ENCODE measurements at places on chromosomes 3 and 15.

- no peak for DNase-seq
Measured at GRCh38 chr15:74200871-74201419, 1.6 kb downstream of the STRA6 start.

GRCh38 chr3:86865506-86865905, 125.4 kb downstream of the VGLL3 start:
- DNase-seq, result no peak

DNA sequence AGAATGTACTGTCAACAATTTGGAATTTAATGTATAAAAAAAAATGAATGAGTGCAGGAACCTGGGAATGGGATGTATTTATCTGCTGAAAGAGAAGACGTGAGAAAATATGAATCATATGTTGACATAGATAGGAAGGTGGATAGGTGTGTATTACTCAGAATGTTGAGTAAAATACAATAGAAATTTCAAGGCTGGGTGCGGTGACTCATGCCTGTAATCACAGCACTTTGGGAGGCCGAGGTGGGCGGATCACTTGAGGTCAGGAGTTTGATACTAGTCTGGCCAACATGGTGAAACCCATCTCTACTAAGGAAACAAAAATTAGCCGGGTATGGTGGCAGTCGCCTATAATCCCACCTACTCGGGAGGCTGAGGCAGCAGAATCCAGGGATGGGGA, 202.8 kb downstream of the CADM2 start:
- DNase-seq, result no peak

- no peak for DNase-seq
Measured at GRCh38 chr3:46427916-46428833, 21.1 kb downstream of the CCRL2 start.

GRCh38 chr3:82556113-82556512, 794.7 kb upstream of the GBE1 start:
- DNase-seq, result no peak

All from stimulated activated CD8-positive, alpha-beta memory T cell treated with anti-CD3 and anti-CD28 coated beads, Interleukin-15, amount 100 ng/mL, for 4 hours (primary cell).